Natural killer cell treated with Interleukin-12 subunit alpha and Interleukin-12 subunit beta and Interleukin-15 and Interleukin-18, amount 100 ng/mL, for 72 hours (primary cell): ENCODE measurements at places on chromosomes 5 and 9.

GRCh38 chr9:105854783-105855724 lies 160.7 kb downstream of the TMEM38B start:
- peaks cover 2% of the 10 kb centered on the region for H3K27me3 ChIP-seq
- peaks cover 11% of the 10 kb centered on the region for H3K36me3 ChIP-seq
- H3K4me1 ChIP-seq: peaks cover 16% of the 10 kb centered on the region
- H3K4me3 ChIP-seq: no peak overlapping the region
- no peak for DNase-seq
- no peak overlapping the region for H3K27ac ChIP-seq

- no peak for DNase-seq
- H3K4me3 ChIP-seq: no peak overlapping the region
- no peaks in the 10 kb centered on the region for H3K27me3 ChIP-seq
- H3K36me3 ChIP-seq: no peaks in the 10 kb centered on the region
These were observed 223.2 kb upstream of the ACO1 start for GRCh38 chr9:32161209-32161608.

GRCh38 chr9:74755355-74755754 lies 132.4 kb downstream of the TRPM6 start:
- no peak for DNase-seq
- H3K4me3 ChIP-seq: no peak overlapping the region
- no peaks in the 10 kb centered on the region for H3K36me3 ChIP-seq

- H3K4me1 ChIP-seq: no peaks in the 10 kb centered on the region
- no peaks in the 10 kb centered on the region for H3K27me3 ChIP-seq
- no peaks in the 10 kb centered on the region for H3K36me3 ChIP-seq
- no peak overlapping the region for H3K4me3 ChIP-seq
These were observed 272.7 kb downstream of the TLE1 start for GRCh38 chr9:81416476-81417298.

- H3K27ac ChIP-seq: no peak overlapping the region
- no peaks in the 10 kb centered on the region for H3K4me1 ChIP-seq
- no peaks in the 10 kb centered on the region for H3K27me3 ChIP-seq
These were observed 47.6 kb upstream of the SHOC1 start for GRCh38 chr9:111842313-111842712.

DNA sequence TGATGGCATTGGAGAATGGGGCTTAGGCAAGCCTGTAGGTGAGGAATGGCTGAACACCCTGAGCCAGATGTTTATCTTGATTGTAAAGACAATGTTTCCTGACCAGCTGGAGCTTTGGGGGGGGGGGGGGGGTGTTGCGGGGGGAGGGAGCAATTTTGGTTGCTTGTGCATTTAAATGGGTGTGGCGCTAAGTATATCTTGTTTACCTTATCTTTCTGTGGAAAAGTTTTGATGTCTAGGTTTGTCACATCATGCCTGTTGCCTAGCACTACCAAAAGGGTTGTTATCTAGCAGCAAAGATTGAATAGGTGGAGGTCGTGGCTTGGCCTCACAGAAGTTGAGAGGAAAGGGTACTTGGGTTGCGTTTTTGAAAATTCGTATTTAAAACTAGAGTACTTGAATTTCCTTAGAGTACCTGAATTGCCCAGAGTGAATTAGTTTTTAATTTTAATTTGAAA lies 1.3 kb downstream of the SMAD5 start:
- H3K36me3 ChIP-seq: no peaks in the 10 kb centered on the region
- peaks cover 14% of the 10 kb centered on the region for H3K27me3 ChIP-seq
- H3K4me1 ChIP-seq: peaks cover 45% of the 10 kb centered on the region
- no peak for DNase-seq
- H3K4me3 ChIP-seq: peak overlapping the region; percentile 96

DNA sequence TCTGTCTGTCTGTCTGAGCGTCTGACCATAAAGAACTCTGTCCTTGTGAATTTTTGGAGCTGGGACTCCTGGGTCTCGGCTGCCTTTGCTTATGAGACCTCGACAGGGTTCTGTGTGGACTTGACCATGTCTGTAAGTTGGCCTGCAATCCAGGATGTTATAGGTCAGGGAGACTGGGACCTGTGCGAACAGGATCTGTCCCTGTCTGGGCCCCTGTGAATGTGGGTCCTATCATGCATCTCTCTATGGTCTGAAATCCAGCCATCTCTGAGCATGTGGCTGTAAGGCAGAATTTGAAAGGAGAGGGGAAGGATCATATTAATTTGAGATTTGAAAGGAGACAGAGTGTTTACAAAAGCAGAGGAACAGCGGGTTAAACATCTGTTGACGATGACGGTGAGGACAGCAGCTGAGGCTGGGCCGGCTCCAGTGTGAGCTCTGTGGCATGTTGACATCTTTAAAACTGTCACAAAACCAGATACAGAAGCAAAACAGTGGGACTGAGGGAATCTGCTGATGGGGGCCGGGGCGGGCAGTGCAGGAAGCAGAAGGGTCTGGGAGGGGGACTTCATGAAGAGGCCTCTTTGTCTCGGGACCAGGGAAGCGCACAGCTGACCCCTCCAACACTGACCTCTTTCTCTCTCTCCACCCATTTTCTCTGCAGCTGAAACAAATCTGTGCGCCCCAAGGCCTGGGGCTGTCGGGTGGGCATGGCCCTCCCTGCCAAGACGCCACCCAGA lies 19.1 kb upstream of the MVB12B start:
- H3K36me3 ChIP-seq: no peaks in the 10 kb centered on the region
- H3K4me3 ChIP-seq: no peak overlapping the region
- no peaks in the 10 kb centered on the region for H3K4me1 ChIP-seq
- DNase-seq: no peak

DNA sequence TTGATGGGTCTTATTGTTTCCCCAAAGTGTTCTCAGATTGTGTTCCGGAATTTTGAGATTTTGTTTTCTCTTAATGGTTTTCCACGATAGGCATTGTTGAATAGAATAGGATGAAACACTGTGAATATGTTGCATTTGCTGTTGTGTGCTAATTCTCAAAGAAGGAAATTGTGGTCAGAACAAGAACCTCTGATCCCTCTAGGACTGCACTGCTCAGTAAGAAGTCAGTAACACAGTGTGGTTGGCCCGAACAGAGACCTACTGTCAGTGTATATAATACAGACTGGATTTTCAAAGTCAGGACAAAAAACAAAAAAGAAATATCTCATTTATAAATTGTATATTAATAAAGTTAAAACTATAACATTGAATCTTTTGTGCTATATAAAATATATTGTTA lies 494.8 kb downstream of the MAT2B start:
- no peak overlapping the region for H3K4me3 ChIP-seq
- no peak overlapping the region for H3K27ac ChIP-seq
- peaks cover 7% of the 10 kb centered on the region for H3K4me1 ChIP-seq

DNA sequence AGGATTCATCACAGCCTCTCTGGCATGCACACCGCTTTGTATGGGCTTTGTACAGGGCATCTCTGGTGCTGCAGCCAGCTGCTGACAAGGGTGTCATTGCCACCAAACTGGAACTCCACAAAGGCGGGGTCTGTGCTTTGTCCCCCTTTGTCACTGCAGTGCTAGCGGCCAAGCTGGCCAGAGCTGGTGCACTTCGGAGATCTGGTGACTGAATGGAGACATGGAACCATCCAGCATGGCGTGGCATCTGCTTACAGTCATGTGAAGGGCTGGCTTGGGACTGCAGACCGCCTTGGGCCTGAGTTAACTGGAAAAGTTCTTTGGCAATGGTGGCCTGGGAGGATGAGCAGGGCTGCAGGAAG lies 18.7 kb upstream of the COL5A1 start:
- peak; percentile 48 for DNase-seq
- H3K36me3 ChIP-seq: no peaks in the 10 kb centered on the region
- no peaks in the 10 kb centered on the region for H3K27me3 ChIP-seq
- no peaks in the 10 kb centered on the region for H3K4me1 ChIP-seq

DNA sequence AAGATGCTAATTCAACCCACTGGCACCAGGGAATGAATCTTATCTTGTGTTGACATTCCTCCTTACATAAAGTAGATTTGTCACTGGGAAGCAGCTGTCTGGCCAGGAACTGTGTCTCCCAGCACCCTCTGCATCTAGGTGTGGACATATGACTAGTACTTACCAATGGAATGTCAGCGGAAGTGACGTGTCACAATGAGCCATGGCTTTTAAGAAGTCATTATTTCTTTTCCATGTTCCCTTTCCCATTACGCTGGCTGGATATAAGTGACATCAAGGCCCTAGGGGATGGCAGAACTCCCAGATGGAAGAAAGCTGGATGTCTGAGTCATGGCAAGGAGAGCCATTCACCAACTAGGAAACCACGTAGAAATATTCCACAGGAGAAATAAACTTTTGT lies 84.7 kb upstream of the MAST4 start:
- H3K27ac ChIP-seq: no peak overlapping the region
- peaks cover 7% of the 10 kb centered on the region for H3K27me3 ChIP-seq
- no peaks in the 10 kb centered on the region for H3K4me1 ChIP-seq
- no peak for DNase-seq
- H3K4me3 ChIP-seq: no peak overlapping the region

DNA sequence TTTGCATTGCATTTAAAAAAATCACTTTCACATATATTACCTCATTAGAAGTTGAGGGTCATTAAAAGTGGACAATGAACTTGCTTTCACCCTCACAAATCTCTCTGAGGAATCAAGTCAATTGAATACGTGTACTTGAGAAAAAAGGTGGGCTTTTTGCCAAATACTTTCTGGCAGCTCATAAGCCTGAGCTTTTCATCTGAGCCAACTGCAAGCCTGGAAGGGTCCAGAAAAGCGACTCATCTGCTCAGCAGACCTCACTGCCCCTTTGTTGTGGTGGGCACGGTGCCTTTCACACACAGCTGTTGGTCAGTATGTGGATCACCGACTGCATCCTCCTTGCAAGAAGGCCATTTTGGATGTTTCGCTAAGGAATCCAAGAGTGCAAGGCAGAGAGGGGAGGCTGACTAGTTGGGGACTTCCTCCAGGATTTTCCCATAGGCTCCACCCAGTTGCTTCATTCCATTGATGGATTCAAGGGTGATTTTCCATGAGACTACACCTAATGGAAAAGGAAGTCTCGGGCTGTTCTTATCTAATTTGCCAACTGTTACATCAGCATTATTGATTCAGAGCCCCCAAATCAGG lies 564.7 kb downstream of the PDE4D start:
- no peak overlapping the region for H3K4me3 ChIP-seq
- no peaks in the 10 kb centered on the region for H3K36me3 ChIP-seq
- peaks cover 3% of the 10 kb centered on the region for H3K27me3 ChIP-seq
- no peaks in the 10 kb centered on the region for H3K4me1 ChIP-seq

GRCh38 chr5:83662558-83662957 lies 58.1 kb downstream of the HAPLN1 start:
- H3K27ac ChIP-seq: no peak overlapping the region
- H3K27me3 ChIP-seq: no peaks in the 10 kb centered on the region
- DNase-seq: no peak
- H3K4me3 ChIP-seq: no peak overlapping the region

DNA sequence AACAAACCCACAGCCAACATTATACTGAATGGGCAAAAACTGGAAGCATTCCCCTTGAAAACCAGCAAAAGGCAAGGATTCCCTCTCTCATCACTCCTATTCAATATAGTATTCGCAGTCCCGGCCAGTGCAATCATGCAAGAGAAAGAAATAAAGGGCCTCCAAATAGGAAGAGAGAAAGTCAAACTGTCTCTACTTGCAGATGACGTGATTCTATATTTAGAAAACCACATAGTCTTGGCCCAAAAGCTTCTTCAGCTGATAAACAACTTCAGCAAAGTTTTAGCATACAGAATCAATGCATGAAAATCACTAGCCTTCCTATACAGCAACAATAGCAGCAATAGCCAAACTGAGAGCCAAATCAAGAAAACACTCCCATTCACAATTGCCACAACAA lies 333.7 kb upstream of the EDIL3 start:
- H3K4me3 ChIP-seq: no peak overlapping the region
- H3K36me3 ChIP-seq: no peaks in the 10 kb centered on the region
- DNase-seq: no peak
- no peak overlapping the region for H3K27ac ChIP-seq

- no peaks in the 10 kb centered on the region for H3K4me1 ChIP-seq
- no peak overlapping the region for H3K27ac ChIP-seq
- H3K36me3 ChIP-seq: no peaks in the 10 kb centered on the region
- no peaks in the 10 kb centered on the region for H3K27me3 ChIP-seq
- no peak overlapping the region for H3K4me3 ChIP-seq
These were observed 78.7 kb upstream of the LARP1 start for GRCh38 chr5:154676508-154676907.

- no peaks in the 10 kb centered on the region for H3K36me3 ChIP-seq
- H3K27ac ChIP-seq: no peak overlapping the region
- no peaks in the 10 kb centered on the region for H3K4me1 ChIP-seq
- DNase-seq: no peak
- H3K27me3 ChIP-seq: no peaks in the 10 kb centered on the region
These were observed 216.9 kb downstream of the DEPDC1B start for GRCh38 chr5:60483050-60483449.

GRCh38 chr5:34849253-34849652 lies 10.3 kb downstream of the TTC23L start:
- H3K36me3 ChIP-seq: no peaks in the 10 kb centered on the region
- H3K27me3 ChIP-seq: peaks cover 20% of the 10 kb centered on the region
- no peak for DNase-seq
- no peak overlapping the region for H3K27ac ChIP-seq
- H3K4me1 ChIP-seq: no peaks in the 10 kb centered on the region

- no peak overlapping the region for H3K4me3 ChIP-seq
- H3K4me1 ChIP-seq: no peaks in the 10 kb centered on the region
- no peak for DNase-seq
These were observed 146.8 kb downstream of the RNF180 start for GRCh38 chr5:64312491-64312890.
